ENCODE measurements at places on chromosomes 5 and 9.

- no peak for DNase-seq
Measured at GRCh38 chr9:90099262-90099963, 494.6 kb downstream of the GADD45G start.

- no peak for DNase-seq
Measured at GRCh38 chr5:89452081-89452480, 569.1 kb upstream of the MEF2C start.

DNA sequence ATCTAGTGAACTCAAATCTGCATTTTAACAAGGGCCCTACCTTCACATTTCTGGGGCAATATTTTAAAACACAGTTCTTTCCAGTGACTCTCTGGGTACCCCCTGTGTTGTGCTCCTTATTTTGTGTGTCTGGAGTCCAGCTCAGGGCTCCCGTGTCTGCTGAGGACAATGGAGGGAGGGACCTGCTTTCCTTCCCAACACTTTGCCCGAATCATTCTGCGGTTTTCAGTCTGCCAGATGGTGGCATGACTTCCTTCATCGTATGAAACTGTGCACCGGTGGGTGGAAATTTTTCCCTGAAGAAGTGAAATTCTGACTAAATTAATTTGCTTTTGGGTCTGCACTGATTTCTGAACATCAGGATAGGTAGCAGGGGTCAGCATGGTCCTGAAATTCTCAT, 153.6 kb upstream of the CD180 start:
- DNase-seq = no peak

- no peak for DNase-seq
Measured at GRCh38 chr5:174155706-174156105, 110.2 kb downstream of the NSG2 start.

GRCh38 chr5:662751-663435, 30.3 kb downstream of the TPPP start:
- DNase-seq = no peak

All from GM10248 (cell line).